ENCODE measurements at places on chromosomes 3 and 15.

DNA sequence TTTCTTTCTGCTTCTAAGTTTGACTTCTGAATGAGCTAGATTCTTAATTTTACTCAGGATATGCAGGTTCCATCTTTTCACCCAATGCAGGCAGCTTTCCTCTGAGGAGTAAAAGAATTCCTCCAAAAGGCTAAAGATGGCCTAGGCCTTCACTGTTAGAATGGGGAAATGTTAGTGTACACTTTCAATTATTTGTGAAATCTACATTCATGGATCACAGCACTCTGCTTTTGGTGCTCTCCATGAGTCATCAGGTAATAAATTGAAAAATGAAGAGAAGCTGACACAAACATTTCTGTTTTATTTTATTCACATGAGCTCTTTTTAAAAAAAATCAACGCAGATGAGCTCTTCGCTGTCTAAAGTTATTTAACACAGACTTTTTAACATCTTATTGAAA, 502.5 kb upstream of the GOLIM4 start:
- DNase-seq = no peak

- DNase-seq = no peak
Measured at GRCh38 chr3:50205413-50206276, 574 bp downstream of the SLC38A3 start.

- no peak for DNase-seq
Measured at GRCh38 chr3:107308716-107309115, 68.5 kb upstream of the CCDC54 start.

- no peak for DNase-seq
Measured at GRCh38 chr3:11996480-11996879, 7.7 kb upstream of the SYN2 start.

- DNase-seq = no peak
Measured at GRCh38 chr3:56976651-56977560, 83.6 kb upstream of the SPATA12 start.

- DNase-seq = peak; percentile 66
Measured at GRCh38 chr3:113531826-113532697, at the start of gene SIDT1. TSS of gene SIDT1 (plus strand) at chr3:113532555. CDS start at chr3:113533022, 467 bp downstream.

DNA sequence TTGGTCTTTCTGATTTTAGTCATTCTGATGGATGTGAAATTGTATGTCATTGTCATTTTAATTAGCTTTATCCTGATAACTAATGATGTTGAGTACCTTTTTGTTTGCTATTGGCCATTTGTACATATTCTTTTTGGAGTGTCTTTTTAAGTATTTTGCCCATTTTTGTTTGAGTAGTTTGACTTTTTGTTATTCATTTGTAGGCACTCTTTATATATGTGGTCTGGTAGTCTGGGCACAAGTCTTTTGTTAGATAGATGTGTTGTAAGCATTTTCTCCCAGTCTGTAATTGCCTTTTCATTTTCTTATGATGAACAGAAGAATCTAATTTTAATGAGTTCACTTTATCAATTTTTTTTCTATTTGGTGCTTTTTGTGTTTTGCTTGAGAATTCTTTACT, 14.6 kb downstream of the GPR160 start:
- no peak for DNase-seq

DNA sequence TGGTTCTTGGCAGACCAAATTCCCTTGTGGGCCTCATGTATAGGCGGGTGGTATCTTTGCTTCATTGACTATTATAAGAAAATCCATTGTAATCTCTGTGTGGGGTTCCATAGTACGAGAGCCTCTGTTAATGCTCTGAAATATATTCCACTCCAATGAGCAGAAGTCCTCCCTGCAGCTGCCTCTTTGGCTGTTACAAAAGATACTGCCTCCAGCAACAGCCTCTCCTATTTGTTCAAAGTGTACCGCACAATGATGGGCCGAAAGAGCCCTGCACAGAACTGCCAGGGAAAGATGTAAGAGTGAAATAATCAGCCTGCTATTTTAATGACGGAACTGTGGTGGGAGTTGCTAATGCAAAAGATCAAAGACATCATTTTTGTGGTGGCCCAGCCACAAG, 48.9 kb downstream of the GRK7 start:
- DNase-seq = no peak

GRCh38 chr15:37876900-37877299, 57.5 kb upstream of the TMCO5A start:
- DNase-seq = no peak

GRCh38 chr3:125185805-125186204, 26.7 kb downstream of the SLC12A8 start:
- DNase-seq = no peak

DNA sequence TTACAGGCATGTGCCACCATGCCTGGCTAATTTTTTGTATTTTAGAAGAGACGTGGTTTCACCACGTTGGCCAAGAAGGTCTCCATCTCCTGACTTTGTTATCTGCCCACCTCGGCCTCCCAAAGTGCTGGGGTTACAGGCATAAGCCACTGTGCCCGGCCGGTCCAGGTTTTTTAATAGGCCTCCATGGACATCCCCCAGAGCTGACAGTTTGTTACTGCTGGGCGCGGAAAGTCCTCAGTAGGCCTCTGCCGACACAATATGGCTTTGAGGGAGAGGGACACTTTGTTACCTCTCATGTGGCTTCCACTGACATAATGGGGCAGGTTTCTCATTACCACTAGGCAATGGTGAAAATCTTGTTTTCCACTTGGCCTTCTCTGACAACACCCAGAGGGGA, 152.0 kb downstream of the WNT7A start:
- no peak for DNase-seq

- DNase-seq = no peak
Measured at GRCh38 chr3:42166662-42167300, 75.6 kb downstream of the TRAK1 start.

GRCh38 chr3:17030956-17031652, 146.3 kb downstream of the PLCL2 start:
- no peak for DNase-seq

- no peak for DNase-seq
Measured at GRCh38 chr15:69009341-69009740, 5.2 kb upstream of the NOX5 start.

DNA sequence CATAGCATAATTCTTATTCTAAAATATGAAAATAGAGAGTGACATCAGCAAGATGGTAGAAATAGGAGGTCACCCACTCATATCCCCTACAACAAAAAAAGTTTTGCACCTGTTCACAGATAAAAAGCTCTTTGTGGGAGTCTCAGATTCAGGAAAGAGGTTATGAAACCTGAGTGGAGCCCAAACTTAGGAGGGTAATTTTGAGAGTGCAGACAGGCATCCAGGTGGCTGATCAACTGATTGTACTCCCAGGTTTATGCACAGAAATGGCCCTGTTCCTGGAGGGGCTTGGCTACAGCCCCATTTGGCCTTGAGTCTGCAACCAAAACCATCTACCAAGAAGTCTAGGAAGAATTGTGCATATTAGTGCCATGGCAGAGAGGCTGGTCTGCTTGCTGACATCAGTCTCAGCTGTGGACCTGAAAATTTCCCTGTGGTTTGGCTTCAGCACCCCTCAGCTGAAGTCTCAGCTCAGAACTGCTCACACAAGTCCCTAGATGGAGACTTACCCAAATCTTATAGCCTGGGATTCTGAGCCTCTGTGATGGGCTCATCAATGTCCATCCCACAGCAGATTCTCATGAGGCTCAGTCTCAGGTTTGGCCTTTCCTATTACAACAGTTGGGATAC, 291.6 kb downstream of the IL20RB start:
- no peak for DNase-seq

DNA sequence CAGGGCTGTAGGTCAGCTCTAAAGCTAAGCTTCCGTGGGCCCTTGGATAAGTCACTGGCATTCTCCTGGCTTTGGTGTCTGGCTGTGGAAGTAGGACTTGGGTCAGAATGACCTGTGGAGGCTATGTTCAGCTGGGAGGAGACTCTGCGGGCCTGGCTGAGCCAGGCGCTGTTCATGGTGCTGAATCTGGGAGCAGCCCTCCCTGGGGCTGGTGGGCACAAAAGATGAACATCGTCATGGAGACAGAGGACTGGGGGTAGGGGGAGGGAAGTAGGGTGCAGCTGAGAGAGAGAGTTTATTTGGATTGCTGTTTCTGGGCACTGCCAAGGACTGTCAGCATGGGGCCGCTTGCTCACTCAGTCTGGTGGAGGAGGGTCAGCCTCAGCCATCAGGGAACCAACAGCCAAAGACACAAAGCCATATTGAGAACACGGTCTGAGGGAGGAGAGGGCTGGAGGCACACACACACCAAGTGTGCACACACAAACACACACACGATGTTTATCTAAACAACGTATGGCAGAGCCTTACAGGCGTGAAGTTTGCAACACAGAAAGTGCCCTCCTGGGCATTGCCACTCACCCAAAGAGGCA, 120.7 kb upstream of the LINGO1 start:
- DNase-seq = no peak

DNA sequence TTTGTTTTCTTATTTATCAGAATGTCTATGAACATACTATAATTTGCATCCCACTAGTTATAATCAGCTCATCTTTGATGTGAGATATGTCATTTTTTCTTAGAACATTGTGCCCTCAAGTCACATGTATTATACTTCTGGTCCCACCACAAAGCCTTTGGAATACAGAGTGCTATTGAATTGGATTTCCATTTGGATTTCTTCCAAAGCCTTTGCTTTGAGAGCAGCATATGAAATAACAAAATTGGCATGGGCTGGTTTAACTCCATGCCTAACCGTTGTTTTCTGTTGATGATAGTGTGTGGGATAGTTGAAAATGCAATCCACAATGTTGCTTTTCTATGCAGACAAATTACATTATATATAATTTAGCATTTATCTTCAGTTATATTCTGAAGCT, 284.5 kb upstream of the PLSCR5 start:
- DNase-seq = no peak

GRCh38 chr15:66394915-66395314, 8.2 kb downstream of the MAP2K1 start:
- DNase-seq = no peak

DNA sequence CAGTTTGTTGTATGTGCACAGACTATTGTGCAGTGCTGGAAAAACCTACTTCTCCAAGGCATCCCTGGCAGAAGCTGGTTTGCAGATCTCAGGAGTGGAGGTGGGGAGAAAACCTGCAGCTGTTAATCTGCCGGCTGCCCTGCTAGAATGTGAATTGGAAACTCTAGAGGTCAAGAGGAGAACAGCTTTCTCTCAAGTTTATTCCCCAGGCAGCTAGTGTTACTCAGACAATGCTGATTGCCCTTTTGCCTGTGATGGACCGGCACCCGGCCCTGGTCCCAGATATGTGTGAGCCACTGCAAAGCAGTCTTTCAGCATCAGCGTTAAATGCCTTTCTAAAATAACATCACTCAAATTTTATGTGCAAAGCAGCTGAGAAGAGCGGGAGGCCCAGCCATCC, 129.7 kb upstream of the TPM1 start:
- DNase-seq = no peak

DNA sequence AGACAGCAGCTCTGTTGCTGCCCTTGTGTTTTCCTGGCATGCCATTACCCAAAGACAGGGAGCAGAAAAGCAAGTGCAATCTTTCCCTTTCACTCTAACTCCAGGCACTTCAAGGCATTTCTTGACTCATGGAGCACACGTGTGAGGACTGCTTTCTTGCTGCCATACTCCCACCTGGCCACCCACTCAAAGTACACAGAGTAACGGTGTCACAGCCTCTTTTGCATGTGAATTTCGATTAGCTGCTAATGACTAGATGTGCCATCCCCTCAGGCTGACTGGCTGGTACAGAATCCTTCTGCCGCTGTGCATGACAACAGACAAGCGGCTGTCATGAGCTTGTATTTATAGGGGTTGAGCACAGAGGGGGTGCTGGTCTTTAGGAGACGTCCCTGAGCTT, 380.6 kb downstream of the CTNNB1 start:
- no peak for DNase-seq

GRCh38 chr15:29528276-29528675, 258.7 kb upstream of the NSMCE3 start:
- DNase-seq = no peak

DNA sequence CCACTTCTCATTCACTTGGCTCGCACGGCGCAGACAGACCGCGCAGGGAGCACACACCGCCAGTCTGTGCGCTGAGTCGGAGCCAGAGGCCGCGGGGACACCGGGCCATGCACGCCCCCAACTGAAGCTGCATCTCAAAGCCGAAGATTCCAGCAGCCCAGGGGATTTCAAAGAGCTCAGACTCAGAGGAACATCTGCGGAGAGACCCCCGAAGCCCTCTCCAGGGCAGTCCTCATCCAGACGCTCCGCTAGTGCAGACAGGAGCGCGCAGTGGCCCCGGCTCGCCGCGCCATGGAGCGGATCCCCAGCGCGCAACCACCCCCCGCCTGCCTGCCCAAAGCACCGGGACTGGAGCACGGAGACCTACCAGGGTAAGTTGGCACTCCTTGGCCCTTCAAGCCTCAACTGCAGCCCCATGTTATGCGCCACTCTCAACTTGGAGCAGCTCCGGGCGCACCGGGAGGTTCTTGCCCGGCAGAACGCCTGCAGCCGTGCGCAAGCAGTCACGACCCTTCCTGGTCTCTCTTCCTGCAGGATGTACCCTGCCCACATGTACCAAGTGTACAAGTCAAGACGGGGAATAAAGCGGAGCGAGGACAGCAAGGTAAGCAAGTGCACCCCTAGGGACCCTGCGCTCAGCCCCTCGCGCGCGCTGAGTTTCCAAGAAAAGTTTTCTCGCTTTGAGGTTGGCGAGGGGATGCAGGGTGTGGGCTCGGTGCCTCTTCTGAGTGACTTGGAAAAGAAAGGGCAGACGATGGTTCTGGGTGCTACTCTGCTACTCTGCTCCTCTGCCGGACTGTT, at the start of gene BHLHE40:
BHLHE40 (plus strand) TSS at position 10 of the 801 bp plus-strand sequence; CDS start at position 292, 282 bp downstream.
- no peak for DNase-seq

DNA sequence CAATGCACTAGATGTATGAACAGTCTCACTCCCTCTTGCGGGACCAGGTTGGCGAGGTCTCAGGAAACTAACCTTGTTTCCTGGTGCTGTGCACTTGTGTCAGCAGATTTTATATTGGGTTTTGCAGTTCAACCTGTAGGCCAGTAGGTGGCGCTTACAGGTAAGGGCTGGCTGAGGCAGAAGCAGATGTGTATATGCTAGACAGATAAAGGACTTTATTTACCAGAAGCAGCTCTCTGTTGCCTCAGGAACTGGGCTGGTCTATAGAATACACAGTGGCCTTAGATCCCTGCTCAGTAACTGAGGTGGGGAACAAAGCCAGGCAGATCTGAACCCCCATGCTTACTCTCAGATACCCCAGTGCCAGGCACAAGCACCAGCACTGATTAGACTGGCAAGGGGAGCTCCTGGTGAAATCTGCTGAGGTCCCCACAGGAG, 296.8 kb downstream of the DOCK3 start:
- peak; percentile 47 for DNase-seq

- DNase-seq = no peak
Measured at GRCh38 chr3:194223951-194224350, 88.0 kb downstream of the HES1 start.

GRCh38 chr15:62624547-62625378, 417.8 kb upstream of the TPM1 start:
- DNase-seq = no peak

GRCh38 chr3:50155491-50155878, 361 bp downstream of the SEMA3F start:
- DNase-seq = no peak

All from activated CD8-positive, alpha-beta memory T cell treated with anti-CD3 and anti-CD28 coated beads, Interleukin-2, amount 50 U/mL, for 4 hours (primary cell).